Stimulated activated CD8-positive, alpha-beta memory T cell treated with anti-CD3 and anti-CD28 coated beads, Interleukin-7, amount 100 ng/mL, for 1 hour (primary cell): ENCODE measurements at places on chromosomes 3 and 15.

DNA sequence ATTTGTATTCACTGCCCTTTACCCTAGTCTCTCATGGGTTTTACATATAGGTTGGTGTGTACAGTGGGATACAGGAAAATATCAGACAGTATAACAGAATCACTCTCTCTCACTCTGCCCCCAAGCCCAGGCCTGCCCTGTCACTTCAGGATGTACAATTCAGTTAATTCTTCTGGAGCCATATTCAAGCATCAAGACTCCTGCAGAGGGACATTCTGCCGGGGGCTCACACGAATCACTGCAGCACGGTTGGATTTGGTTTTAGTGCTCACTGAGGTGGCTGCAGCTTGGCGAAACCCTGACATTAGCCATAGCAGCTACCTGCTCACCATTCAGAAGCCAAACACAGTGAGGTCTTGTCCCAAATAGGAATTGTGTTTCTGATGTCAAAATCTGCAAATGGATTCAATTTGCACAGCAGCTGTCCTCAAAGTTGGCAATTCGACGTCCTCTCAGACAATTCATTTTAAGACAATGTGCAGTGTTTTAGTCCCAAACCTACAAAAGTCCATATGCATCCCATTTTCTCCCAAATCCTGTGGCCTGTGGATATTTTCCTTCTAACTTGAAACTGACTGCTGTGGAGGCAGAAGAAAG is 82.9 kb downstream of the CHSY1 start:
- no peak for DNase-seq

DNA sequence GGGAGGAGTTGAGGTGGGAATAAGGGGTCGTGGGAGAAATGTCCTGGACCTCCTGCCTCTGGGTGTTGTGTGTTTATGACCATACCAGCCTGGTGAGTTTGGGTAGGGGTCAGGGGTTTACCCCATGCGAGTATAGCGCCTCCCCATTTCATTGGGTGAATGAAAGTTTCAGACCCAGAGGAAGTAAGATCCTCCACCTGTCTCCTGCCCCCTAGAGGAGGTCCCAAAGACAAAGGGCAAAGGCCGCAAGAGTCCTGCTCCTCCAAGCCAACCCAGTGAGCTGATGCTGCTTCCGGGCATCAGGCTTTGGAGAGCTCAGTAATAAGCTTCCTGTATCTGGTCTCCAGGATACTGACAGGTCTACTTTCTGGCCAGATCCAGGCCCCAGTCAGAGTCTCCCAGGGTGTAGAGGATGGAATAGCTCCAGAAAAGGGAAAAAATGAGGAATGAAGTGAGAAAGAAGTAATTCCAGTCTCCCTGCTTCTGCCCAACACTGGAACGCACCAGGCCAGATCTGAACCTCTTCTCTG is 6.4 kb upstream of the TBC1D21 start:
- DNase-seq, result no peak

DNA sequence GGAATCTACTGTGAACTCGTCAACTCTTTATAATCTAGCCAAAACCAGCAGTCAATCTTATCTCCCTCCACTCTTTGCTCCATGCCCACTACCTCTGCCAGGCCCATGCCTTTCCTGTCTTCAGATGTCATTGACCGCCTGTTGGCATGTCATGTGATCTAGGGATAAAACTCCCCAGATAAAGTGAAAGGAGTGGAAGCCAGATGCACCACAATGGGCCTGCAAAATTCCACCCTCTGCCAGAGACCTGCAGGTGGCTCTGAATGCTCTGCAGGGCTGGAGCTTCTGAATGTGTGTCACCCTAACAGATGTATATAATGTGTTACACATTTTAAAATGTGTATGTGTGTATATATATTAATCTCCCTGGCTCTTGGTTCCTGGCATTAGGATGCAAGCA is 2.3 kb upstream of the CCR3 start:
- no peak for DNase-seq

GRCh38 chr15:101476756-101477155 is 12.8 kb downstream of the PCSK6 start:
- no peak for DNase-seq

GRCh38 chr3:197125636-197126035 is 96.0 kb upstream of the MELTF start:
- no peak for DNase-seq

GRCh38 chr3:193842832-193843473 is 249.9 kb downstream of the OPA1 start:
- DNase-seq, result no peak

DNA sequence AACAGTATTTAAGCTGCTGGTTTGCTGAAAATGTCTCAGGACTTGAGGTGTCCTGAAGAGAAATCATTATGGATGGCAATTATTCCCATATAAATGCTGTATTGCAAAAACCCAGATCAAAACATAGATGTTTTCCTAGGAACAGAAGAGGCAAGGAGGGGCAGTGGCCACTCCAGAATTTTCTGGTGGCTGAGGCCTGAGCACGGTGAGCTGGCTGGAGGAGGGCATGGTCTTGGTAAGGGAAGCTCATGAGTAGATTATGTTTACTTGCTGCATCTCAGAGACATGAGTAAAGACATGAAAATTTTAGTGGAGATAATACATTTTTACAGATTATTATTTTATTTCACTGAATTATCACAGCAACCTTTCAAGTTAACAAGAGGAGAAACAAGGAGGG is 31.1 kb downstream of the PGPEP1L start:
- no peak for DNase-seq
